ENCODE measurements at places on chromosomes 6 and 20.
A peak's percentile ranks its signal among the peaks of the same experiment; 100 is the strongest.

GRCh38 chr20:10218536-10219451 is at the start of gene SNAP25:
Gene SNAP25 (plus strand): TSS chr20:10218830. CDS start chr20:10275492, 56,662 bp downstream.
- no peak for DNase-seq

DNA sequence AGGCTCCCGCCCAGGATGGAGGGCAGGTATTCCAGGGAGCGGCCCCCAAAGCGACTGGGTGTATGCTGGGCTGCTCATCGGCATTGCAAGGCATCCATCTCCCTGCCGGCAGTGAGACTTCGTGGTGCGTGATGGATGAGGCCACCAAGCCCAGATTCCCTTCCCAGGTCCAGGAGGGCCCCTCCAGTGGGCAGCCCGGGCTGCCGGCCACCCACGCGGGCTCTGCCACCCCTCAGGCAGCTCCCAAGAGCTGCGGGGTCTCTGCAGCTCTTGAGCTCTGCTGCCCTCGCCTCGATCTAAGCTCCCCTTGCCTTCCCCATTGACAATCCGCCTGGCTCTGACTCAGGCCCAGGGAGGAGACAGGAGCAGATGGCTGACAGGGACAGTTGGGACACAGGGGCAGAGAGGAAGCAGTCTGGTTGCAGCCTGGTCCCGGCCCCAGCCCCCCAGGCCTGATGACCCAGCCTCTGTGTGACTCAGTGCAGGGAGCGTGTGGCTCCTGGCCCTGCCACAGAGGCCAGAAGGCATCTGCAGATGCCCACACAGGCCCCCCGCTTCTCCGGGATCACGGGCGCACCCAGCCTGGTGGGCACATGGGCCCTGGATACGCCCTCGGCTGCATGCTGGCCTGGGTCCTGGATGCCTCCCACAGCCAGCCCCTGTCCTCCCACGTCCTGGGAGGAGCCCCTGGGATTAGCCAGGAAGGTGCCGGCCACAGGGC is 33.0 kb downstream of the SLCO4A1 start:
- peak; percentile 48 for DNase-seq

- DNase-seq = no peak
Observed at GRCh38 chr6:89260310-89260709, 43.2 kb upstream of the GABRR1 start.

GRCh38 chr6:45174045-45174444 is 154.1 kb upstream of the RUNX2 start:
- DNase-seq = no peak

- no peak for DNase-seq
Observed at GRCh38 chr6:31622684-31623091, 2.2 kb downstream of the PRRC2A start.

DNA sequence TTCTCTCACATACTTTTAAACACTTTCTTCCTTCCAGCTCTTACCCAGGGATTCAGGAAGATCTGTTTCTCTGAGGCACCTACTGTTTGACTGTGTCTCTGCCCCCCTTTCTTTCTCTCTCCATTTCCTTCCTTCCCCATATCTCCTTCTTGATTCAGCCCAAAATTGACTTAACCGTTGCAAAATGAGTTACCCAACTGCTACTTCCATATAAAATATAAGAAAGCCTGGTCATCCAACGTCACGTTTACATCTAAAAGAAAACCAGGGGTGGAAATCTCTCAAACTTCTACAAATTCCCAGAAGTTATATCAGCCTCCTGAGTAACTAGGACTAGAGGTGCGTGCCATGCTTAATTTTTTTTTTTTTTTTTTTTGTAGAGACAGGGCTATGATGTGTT is 95.2 kb upstream of the INSM1 start:
- DNase-seq = no peak

GRCh38 chr6:161557333-161558107 is 283.7 kb upstream of the AGPAT4 start:
- DNase-seq = no peak

- no peak for DNase-seq
Observed at GRCh38 chr6:111614833-111615582, 9.3 kb upstream of the TRAF3IP2 start.

GRCh38 chr6:146472918-146473317 is 70.7 kb upstream of the RAB32 start:
- DNase-seq = no peak

DNA sequence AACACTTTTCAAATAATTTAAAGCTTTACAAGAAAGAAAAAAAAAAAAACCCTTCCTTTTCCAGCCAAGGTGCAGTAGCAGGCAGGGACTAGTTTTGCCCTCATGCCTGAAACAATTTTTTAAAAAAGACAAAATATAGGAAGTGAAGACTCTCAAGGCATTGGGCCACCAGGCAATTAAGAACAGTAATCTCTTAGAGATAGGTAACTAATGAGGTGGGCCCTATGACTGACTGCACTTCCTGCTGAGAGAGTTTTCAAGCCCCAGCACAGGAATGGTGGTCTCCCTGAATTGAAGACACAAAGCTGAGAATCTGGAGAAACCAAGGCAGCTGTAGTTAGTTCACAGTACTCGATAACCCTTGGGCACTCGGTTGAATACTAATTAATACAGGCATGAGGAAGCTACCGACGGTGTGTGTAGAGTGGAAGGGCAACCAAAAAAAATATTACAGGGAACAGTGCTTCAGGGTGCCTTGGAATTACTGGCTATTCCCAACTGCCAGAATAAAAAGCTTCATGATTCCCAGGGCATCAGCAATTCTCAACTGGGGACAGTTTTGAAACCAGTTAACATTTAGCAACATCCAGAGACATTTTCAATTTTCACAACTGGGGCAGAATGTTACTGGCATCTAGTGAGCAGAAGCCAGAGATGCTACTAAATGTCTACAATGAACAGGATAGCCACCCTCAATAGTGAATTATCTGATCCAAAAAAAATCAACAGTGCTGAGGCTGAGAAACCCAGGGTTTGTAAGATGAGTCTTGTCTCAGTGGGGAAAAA is 36.0 kb upstream of the PLN start:
- no peak for DNase-seq

- DNase-seq = no peak
Observed at GRCh38 chr6:155787168-155787567, 331.5 kb upstream of the NOX3 start.

- no peak for DNase-seq
Observed at GRCh38 chr6:167279766-167280446, 11.2 kb upstream of the UNC93A start.

DNA sequence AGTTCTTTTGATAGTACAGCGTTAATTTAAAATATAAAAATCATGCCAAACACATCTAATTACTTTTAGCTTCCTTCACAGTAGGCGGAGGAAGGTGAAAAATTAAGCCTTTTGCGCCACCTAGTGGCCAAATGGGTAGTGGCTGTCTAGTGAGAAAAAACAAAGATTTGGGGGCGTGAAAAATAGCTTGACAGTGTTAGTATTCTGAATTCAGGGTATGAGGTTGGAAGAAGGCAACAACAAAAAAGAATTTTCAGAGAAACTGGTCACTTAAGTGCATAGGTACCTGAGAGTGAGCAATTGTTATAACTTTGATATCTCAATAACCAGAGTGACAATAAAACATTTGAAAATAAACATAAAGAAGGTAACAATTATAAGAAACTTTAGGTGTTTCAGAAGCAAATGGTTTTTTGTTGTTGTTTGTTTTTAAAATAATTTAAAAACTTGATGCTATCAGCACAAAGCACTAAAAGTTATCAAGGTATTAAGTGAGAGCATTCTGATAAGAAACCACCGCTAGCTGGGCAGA is 14.3 kb downstream of the PSMB9 start:
- peak; percentile 61 for DNase-seq

DNA sequence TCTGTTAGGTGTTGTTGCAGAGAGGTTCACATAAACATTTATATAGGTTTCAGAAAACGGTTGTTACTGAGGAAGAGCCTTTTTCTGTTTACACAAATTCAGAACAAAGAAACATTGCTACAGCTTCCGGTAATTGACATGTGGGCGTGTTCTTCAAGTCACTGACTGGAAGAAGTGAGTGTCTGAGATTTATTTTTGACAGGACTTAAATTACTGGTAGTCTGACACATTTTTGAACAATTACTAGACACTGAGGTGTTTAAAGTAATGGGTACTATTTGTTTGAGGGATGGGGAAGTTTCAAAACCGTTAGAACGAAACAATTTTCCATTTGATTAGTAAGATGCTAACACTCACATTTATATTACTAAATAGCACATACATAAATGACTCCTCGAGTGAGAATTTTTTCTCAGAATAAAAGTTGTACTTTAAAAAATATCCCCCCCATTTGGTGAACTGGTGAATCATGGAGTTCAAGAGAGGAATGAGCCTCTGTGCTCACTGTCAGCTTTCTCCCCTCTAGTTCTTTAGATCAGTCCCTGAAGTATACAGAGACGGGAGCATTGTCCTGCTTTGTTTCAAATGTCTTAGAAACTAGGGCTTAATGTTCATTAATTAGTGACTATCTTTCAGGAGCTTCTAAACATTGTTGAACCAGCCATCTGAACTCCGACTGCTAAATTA is 98.7 kb downstream of the TSHZ2 start:
- DNase-seq = no peak

DNA sequence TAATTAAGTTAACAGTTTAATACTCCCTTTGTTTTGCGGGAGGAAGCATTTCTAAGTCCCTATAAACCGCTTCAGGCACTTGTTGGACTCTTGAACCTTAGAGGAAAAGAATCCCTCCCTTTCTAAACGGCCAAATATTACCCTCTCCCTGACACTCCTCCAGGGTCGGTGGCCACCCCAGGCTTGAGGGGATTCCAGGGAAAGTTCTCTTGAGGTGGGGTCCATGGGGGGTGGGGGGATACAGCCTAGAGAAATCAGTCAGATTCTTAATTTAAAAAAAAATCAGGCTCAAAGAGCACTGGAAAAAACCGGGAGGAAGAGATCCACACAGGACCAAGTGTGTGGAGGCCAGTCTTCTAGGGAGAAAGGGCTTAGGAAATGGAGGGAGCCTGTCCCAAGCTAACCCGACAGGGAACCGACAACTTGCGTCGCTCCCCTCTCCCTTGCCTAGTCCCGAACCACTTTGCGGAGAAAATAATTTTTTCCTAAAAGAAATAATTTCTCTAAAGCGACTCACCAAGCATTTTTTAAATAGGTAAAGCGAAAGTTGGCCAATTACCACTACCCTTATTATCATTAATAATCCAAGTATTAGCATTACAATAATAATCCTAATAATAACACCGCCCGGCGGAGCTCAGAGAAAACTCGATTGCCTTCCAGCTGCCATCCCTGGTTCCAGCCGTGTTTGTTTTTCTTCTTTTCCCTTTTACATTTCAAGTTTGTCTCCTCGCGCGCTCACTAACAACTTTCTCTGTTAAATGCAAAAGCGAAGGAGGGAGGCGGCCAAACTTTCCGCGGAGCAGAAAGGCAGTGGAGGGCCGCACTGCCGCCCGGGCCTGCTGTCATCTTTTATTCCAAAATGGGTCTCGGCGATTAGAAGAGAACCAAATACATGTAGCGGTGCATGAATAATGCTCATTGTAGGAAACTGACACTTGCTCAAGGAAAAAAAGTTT is 4.8 kb downstream of the NR2E1 start:
- no peak for DNase-seq

- DNase-seq = peak; percentile 13
Observed at GRCh38 chr6:38391206-38391605, 248.5 kb downstream of the BTBD9 start.

- DNase-seq = no peak
Observed at GRCh38 chr6:54899986-54900385, 53.4 kb downstream of the FAM83B start.

DNA sequence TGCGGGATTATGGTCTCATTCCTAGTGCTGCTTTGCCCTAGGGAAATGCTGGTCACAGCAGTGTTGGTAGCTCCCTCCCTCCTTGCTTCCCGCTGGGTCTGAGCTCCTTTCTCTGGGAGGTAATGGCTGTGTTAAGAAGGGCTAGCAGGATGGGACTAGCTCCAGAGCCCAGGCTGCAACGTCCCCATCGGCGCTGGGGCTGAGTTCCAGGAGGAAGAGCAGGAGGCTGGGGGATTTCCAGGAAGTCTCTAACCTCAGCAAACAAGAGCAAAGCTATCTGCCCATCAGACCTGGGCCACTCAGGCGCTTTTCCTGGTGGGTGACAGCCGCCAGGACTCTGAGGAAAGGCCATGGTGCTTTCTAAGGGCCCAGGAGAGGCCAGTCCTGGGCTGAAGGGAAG is 174.2 kb downstream of the DLL1 start:
- DNase-seq = no peak

DNA sequence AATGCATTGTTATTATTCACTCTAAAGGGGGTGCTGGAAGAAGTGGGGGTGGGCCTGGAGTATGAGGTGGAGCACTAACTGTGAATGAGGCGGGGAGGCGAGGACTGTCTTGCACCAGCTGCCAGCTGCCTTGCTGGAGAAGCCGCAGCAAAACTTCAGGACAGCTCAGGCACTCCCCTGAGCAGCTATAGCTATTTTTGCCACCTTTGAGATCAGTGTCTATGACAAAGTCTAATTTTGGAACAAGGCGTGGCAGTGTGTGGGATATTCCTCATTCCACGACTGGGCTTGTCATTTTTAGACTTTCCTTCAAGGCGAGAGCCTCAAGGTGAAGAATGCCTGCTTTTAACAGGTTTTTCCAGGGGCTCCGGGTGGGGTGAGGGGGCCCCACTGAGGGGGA is 143.8 kb downstream of the DOK5 start:
- DNase-seq = no peak

DNA sequence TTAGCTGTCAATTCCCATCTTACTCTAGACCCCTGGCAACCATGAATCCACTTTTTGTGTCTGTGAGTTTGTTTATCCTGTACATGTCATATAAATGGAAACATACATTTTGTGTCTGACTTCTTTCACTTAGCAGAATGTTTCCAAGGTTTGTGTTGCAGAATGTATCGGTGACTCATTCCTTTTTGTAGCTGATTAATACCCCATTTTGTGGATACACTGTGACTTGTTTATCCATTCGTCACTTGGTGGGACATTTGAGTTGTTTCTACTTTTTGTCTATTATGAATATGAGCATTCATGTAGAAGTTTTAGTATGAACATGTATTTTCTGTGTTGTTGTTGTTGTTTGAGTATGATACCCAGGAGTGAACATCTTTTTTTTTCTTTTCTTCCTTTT is 21.4 kb downstream of the CDYL start:
- DNase-seq = no peak

DNA sequence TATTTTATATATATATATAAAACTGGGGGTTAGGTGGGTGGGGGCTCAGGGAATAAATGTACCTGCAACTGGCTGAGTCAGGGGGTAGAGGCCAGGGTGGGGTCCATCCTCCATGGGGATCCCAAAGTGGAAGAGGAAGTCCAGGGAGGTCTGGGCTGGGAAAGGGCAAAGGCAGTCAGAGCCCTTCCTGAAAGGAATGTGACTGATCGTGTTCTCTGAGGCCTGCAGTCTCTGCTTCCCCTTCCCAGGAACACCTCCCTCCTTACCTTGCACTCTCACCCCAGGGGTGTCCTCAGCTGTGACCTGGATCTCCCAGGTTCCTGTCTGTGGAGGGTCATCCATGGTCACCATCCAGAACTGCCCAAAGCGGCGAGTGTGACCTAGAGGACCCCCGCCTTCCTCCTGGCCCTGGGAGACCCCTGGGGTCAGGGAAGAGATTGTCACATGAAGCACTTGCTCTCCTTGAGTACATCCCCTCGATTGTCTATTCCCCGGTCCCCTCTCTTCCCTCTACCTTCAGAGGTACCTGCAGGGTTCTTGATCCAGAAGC is 4.7 kb downstream of the SAPCD1 start:
- DNase-seq = no peak

GRCh38 chr6:26304213-26304796 is 60.7 kb upstream of the BTN3A2 start:
- DNase-seq = no peak
